Stimulated activated CD4-positive, alpha-beta T cell treated with anti-CD3 and anti-CD28 coated beads, Interleukin-15, amount 100 ng/mL, for 1 hour (primary cell): ENCODE measurements at places on chromosomes 4 and X.

- no peak for DNase-seq
Observed at GRCh38 chr4:73850261-73850970, 2.7 kb upstream of the PF4V1 start.

DNA sequence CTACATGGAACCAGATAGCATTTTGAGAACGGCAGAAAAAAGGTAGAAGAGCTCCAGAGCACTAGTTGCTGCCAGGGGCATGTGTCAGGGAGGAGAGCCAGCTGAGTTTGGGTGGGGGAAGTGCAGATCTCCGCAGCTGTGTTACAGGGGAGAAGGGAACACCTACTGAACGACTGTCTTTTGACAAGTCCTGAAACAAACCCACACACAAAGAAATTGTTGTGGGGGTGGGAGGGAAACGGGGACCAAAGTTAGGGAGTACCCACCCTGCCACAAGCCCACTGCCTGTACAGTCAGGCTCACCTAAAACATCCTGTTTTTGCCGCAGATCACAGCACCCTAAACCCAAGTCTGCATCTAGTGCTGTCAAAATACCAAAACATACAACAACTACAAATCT, 55.5 kb downstream of the LEF1 start:
- DNase-seq, result peak; percentile 30

- no peak for DNase-seq
Observed at GRCh38 chr4:77141964-77142645, 14.9 kb upstream of the CCNG2 start.

GRCh38 chr4:53593765-53594164, 2.5 kb upstream of the LNX1 start:
- DNase-seq, result no peak

- no peak for DNase-seq
Observed at GRCh38 chr4:3098346-3098745, 23.9 kb downstream of the HTT start.

- no peak for DNase-seq
Observed at GRCh38 chrX:134174859-134175258, 62.1 kb upstream of the CCDC160 start.

DNA sequence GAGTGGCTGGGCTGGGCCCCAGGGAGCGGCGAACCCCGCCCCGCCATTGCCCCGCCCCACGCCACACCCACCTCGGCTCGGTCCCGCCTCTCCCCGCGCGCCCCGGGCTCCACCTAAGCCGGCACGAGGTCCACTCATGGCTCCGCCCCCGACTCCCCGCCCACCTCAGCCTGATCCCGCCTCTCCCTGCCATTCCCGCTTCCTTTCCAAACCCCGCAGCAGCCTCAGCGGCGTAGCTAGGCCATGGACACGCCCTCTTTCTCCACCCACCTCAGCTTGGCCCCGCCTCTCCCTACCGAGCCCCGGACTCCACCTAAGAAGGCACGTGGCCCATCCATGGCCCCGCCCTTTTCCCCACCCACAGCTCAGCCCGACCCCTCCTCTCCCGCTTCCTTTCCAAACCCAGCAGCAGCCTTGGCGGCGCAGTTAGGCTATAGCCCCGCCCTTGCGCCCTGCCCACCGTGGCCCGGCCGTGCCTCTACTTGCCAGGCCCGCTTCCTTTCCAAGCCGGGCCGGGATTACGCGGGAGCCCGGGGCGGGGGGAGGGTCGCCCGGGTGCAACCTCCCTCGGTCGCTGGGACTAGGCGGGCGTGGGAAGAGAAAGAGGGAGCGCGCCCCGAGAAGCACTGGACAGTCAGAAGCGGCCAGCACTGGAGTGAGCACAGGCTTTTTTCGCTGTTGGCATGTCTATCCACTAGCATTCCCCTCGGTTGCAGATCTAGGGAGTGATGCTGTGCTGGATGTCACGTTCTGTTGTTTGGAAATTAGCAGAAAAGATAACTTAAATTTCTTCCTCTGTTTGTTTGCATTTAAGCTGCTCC, at the start of gene RELL1:
RELL1 (minus strand) TSS at position 4 of the 821 bp plus-strand sequence. CDS start 89 bp downstream, outside the sequence.
- peak; percentile 97 for DNase-seq

GRCh38 chrX:70449457-70449966, 4.9 kb downstream of the DLG3 start:
- DNase-seq, result no peak

DNA sequence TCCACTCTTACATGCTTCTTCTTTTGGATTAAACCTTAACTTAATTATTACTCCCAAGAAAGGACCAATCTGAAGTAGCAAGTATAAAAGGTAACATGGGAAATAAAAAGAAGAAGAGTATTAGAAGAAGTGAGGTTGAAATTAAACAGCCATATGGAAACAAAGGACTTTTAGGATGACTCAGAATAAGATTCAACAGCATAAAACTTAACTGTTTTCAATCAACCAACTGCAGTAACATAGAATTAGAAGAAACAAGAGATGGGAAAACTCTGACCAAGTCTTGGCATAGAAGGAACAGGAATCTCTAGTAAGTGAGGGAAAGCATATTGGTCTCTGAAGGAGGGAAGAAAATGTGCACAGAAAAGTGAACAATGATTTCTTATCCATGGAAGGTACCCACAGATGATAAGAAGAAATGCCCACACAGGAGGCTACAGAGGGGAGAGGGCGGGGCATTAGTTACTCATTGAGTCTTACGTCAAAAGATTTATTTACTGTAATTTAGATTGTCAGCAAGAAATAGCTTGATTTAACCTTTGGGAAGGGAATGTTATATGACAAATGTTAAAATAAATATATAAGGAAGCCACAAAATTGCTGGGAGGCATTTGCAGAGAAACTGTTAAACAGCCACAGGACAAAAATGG, 177.3 kb downstream of the BANK1 start:
- DNase-seq, result no peak

GRCh38 chrX:46610070-46610658, 36.6 kb downstream of the CHST7 start:
- no peak for DNase-seq

DNA sequence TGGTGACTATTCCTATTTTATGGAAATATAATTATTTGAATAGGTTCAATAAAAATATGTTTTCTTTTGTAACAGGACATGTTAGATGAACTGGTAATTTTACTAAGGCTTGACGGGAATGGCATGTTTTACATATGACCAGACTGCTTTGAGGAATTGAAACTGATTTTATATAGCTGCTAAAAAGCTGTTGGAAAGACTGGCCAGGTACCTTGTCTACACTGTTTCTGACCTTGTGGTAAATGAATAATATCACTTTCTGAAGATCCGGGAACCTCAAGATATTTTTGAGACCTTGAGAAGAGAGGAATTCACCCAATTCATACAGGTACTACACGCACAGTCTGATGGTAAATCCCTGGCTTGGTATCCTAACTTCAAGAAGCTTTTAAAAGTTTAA, 42.1 kb upstream of the USP46 start:
- DNase-seq, result no peak

DNA sequence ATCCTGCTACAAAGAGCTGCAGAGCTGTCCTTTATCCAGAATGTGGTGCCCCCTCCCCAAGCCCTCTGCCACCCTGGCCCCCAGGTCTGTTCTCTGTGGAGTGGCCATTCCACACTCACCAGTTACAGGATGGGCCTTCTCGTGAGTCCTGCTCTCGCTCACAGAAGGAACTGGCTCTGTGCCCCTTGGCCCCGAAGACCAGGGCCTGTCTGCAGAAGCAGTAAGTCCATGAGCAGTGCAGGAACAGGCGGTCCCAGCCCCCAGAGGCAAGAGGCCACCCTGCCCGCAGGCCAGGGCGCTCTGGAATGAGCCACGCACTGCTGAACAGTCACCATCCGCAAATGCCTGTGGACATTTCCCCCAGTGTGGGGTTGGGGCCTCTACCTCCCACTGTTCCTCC, 92.2 kb downstream of the DCTD start:
- no peak for DNase-seq

DNA sequence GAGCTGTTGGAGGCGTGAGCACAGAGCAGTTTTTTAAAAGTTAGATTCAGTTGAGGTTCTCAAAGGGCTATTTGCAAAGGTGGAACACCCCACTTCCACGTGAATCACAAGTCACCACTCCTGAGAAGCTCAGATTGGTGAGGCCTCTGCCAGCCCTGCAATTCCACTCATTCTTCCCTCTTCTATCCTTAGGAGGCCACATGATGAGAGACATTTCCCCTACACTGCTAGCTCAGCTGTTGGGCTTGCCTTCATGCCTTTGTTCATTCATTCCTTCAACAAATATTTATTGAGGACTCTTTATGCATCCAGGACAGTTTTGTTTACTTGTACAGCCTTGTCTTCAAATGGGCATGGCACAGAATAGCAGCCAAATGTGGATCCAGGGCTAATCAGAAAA, 3.7 kb downstream of the SRPX2 start:
- no peak for DNase-seq

DNA sequence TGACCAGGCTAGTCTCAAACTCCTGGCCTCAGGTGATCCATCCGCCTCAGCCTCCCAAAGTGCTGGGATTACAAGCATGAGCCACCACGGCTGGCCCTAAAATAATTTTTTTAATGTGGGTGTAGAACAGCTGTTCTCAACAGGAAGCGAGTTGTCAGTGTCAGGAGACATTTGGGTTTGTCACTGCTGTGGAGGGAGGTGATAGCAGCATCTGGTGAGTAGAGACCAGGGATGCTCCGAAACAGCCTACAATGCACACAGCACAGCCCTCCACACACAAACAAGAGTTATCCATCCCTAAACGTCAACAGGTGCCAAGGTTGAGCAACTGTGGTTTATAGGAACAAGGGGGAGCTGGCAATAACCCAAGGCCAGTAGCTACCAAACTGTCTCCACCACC, 243.4 kb upstream of the STS start:
- no peak for DNase-seq

DNA sequence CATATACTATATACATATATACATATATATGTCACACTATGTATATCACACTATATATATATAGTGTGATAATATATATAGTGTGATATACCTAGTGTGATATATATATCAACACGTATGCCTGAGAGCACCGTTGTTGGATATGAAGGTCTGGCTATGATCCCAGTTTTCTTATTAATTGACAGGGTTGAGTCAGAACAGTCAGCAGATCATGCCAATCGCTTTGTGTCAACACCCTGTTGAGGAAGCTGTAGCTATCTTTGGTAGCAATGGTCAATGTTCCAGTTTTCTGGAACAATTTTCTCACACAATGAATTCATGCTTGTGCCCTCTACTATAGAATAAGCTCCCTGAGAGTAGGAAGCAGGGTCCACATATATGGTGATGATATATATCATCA, 496.0 kb upstream of the AGA start:
- no peak for DNase-seq

GRCh38 chrX:115360220-115360781, 70.8 kb downstream of the LUZP4 start:
- no peak for DNase-seq

- DNase-seq, result no peak
Observed at GRCh38 chrX:87621697-87622096, 104.1 kb downstream of the KLHL4 start.

DNA sequence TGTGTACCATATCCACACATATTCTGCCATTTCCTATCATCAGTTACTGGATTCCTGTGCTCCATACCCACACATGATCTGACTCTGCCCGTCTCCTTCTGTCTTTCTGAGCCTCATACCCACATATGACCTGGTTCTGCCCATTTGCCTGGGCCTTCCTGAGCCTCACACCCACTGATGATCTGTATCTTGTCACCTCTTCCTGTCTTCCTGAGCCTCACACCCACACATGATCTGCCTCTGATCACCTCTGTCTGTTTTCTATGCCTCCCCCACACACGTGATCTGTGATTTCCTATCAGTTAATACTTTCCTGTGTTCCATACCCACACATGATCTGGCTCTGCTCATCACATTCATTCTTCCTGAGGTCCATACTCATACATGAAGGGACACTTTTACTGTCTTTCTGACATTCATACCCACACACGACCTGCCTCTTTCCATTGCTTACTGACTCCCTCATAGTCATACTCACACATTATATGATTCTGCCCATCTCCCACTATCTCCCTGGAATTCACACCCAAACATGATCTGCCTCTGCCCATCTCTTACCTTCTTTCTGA, 32.5 kb downstream of the SCML1 start:
- DNase-seq, result no peak

DNA sequence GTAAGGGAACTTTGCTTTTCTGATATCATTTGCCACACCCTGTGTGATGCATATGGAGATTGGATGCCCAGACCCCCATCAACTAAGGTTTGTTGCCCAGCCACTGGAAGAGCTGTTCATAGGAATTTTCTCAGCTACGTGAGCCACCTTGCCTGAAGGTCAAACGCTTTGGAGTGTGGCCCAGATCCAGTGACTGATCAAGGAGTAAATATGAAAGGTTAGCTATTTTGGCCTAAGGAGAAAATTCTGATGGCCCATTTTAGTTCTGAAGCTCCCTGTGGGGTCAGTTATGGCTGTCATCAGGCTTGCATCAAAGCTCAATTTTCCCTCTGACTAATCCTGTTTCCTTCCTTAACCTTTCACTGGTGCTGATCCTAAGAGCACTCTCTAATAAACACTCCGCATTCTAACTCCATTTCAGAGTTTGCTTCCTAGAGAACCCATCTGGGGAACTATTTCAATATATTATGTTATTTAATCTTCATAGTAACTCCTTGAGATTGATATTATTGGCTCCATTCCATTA, 407.7 kb downstream of the SPRY1 start:
- no peak for DNase-seq

GRCh38 chr4:183552274-183553146, 47.7 kb downstream of the ING2 start:
- no peak for DNase-seq

GRCh38 chr4:84803720-84804119, 162.8 kb downstream of the WDFY3 start:
- DNase-seq, result no peak

- DNase-seq, result no peak
Observed at GRCh38 chr4:17884063-17884462, 73.3 kb downstream of the NCAPG start.

- no peak for DNase-seq
Observed at GRCh38 chr4:148770377-148770776, 328.2 kb upstream of the NR3C2 start.

- DNase-seq, result no peak
Observed at GRCh38 chrX:18898492-18898891, 85.4 kb downstream of the PHKA2 start.

DNA sequence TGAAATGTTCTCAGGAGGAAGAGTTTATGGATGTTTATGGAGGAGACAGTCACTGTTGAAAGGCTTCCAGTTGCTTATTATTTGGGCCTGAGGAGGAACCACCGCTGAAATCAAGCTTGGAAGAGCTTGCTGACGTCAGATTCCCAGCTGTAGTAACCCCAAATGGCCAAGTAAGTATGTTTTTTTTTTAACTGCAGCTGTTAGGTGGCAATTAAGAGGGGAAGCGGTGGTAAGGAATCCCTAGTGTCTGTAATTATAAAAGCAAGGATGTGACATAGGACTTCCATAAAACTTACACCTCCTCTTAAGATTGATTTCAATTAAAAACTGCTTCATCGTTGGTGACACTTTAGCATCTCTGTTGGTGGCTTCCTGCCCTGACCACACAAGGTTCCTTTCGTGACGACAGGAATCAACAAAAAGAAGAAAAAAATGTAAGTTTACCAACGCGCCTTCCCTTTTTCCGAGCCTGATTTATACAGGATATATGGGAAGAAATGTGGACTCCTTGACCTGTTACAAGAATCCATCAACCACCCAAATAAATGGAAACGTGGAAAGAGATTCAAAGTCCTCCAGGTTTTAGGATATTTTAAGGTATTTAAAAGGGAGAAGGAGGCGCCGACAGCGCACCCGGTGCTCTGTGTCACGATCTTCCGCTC, 884 bp downstream of the RELL1 start:
- DNase-seq, result no peak

- no peak for DNase-seq
Observed at GRCh38 chr4:19748519-19749479, 502.9 kb upstream of the SLIT2 start.
